ENCODE measurements at places on chromosomes 11 and 22. TPM values are rescaled to one million over a fixed set of nuclear protein-coding genes. Genes with fewer than 3 reads are reported as not detected.

Gene SMC1B
- not detected for total RNA-seq

DNA sequence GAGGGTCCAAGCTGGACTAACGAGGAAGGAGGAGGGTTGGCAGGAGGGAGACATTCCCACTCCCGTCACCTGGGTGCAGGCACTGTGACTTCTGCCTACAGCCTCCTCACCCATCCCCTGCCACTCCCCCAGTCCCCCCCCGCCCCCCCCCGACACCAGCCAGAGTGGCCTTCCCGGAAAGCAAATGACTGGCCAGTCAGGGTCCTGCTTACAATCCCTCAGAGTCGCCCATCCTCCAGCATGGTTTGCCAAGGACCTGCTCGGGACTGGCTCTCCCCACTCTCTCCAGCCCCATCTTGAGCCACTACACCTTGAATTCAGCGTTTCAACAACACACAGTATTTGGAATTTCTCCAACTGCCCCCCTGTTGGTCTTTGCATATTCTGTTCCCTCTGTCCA, 59.6 kb downstream of the THAP12 start:
- no peak for DNase-seq

GRCh38 chr11:96704847-96705246, 315.0 kb downstream of the JRKL start:
- no peak for DNase-seq

- DNase-seq: no peak
These were observed 12.3 kb upstream of the ASPHD2 start for GRCh38 chr22:26416670-26417276.

Gene NRIP3
- 16.7 TPM for total RNA-seq
